ENCODE measurements at places on chromosomes 11 and 22.

DNA sequence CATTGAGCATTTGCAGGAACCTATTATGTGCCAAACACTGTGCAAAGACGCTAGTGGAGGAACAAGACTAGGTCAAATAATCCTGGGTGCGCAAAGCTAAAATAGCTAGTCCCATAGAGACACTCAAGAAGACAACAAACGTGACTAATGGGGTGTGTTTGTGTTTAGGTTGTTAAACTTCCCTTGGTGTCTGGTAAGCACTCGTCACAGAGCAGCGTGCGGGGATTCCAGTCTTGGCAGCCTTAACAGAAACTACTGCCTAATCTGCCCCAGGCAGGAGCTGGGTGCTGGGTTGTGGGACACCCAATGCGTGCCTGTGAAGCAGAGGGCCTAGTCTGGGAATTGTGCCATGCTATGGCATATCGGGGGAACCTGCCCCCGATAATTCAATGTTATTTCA is 10.8 kb upstream of the CALCB start:
- no peak for DNase-seq

DNA sequence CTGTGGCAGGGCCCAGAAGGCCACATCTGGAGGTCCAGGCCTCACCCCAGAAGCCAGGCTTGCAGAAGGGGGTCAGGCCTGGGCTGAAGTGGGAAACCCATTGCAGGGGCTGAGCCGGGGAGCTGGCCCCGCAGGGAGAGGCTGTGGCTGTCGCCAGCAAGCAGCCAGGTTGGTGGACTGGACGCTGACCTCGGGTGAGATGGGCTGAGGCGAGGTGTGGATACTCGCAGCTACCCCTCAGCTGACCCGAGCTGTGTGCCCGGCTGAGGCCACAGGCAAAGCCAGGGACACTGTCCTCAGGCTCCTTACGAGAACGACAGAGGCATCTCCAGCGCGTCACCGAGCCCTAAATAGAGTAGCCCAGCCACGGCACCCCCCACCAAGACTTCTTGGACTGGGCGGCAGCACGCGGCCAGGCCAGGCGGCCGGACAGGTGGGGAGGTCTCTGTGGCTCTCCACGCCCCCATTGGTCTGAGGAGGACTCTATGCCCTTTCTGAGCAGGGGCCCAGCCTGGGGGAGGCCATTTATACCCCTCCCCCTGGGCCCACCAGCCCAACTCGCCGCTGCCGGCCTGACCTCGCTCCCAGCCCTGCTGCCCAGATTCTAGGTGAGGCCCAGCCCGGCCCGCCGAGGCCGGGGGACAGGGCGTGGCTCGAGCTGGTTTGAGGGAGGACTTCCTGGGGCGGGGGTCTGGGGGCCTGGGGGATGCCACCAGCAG is at the start of gene TNNI2:
Gene TNNI2 (plus strand): TSS at position 556 of the 719 bp plus-strand sequence. CDS start 716 bp downstream, outside the sequence.
- DNase-seq: no peak

DNA sequence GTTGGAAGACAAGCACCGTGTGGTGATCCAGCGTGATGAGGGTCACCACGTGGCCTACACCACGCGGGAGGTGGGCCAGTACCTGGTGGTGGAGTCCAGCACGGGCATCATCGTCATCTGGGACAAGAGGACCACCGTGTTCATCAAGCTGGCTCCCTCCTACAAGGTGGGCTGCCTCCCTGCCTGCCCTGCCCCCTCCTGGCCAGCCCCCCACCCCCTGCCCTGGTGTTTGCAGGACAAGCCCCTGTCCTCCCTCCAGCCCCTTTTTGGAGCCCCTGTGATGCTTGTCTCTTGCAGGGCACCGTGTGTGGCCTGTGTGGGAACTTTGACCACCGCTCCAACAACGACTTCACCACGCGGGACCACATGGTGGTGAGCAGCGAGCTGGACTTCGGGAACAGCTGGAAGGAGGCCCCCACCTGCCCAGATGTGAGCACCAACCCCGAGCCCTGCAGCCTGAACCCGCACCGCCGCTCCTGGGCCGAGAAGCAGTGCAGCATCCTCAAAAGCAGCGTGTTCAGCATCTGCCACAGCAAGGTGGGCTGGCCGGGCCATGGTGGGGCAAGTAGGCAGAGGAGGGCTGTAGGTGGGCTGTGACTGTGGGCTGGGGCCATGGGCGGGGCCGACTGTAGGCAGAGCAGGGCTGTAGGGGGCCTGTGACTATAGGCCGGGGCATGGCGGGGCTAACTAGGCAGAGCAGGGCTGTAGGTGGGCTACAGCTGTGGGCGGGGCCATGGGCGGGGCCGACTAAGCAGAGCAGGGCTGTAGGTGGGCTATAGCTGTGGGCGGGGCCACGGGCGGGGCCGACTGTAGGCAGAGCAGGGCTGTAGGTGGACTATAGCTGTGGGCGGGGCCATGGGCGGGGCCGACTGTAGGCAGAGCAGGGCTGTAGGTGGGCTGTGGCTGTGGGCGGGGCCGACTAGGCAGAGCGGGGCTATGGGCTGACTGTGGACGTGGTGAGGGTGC is 13.6 kb downstream of the MUC2 start:
- DNase-seq: no peak

- no peak for DNase-seq
These were observed 133.2 kb upstream of the TEAD1 start for GRCh38 chr11:12540913-12541582.

DNA sequence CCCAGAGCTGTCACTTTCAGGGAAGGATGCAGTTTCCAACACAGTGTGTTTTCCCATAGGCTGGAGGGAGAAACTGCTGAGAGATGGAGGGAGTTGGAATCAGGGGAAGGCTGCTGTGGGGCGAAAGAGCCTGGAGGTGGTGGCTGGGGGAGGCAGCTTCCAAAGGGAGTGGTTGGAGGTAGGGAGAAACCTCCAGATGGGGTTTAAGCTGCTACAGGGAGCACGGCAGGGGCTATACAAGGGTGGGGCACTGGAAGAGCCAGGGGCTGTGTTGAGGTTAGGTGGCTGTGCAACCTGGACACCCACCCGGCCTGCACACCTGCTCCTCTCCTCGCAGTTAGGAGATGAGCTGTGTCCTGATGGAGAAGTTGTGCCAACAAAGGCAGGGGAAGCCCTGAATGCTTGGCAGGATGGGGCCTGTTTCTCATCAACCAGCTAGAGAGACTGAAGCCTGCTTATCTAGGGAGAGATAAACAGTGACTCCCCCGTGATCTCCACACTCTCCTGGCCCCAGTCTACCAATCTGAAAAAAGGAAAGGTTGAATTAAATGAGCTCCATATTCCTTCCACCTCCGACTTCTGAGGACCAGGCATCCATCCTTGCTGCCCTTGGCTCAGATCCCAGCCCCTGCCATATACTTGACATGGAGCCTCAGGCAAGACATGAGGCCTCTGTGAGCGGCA is 3.6 kb upstream of the SLCO2B1 start:
- DNase-seq: no peak

- DNase-seq: no peak
These were observed 4.8 kb downstream of the LINC01488 start for GRCh38 chr11:69486056-69486772.

GRCh38 chr22:23216461-23217170 is 36.3 kb downstream of the BCR start:
- no peak for DNase-seq

GRCh38 chr11:64652586-64653387 is 61.8 kb downstream of the SLC22A12 start:
- DNase-seq: peak; percentile 45

DNA sequence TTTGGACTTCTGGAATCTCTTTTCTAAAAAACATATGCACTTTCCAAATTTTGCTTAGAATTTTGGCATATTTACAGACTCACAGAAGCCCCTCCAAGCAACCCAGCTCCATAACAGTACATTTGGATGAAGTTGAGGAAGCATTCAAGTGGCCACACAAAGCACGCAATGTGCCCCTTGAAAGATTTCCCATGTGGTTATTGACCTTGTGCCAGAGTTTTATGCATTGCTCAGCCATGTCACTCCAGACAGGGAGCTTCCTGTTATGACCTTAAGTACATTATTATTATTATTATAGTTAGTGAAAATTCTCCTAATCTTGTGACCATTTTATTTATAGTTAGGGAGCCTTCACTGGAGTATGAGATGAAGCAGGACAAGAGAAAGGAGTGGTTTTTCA is 35.0 kb upstream of the BDNF start:
- no peak for DNase-seq

All from smooth muscle cell of the brain vasculature (primary cell).